Endodermal cell (in vitro differentiated cells): ENCODE measurements at places on chromosomes 7 and 10.

GRCh38 chr10:28411648-28412047, 108.8 kb upstream of the MPP7 start:
- no peak for DNase-seq

DNA sequence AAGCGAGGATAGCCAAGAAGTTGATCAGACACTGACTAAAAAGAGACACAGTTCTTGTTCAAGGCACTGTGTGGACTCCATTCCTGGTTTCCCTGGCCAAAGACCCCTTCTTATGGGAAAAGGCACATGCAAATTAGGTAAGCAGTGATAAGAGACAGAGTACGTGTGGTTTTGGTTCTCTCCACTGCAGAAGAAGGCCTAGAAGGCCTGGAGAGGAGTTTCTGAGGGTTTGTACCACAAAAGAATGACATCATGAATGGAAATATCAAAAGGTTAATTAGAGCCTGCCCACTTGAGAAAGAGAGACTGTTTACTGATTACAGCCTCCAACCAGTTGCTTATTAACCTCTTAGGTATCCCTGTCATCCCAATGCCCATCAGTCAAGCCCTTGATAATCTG, 137.5 kb downstream of the ZNF365 start:
- no peak for DNase-seq

GRCh38 chr10:43524434-43525247, 49.8 kb downstream of the ZNF239 start:
- DNase-seq: no peak

GRCh38 chr7:102286237-102287110, at the start of gene SH2B2:
Gene SH2B2, plus strand, starts transcription at chr7:102286868. Its CDS starts 13,683 bp downstream, at chr7:102300551.
- DNase-seq: peak; percentile 86

DNA sequence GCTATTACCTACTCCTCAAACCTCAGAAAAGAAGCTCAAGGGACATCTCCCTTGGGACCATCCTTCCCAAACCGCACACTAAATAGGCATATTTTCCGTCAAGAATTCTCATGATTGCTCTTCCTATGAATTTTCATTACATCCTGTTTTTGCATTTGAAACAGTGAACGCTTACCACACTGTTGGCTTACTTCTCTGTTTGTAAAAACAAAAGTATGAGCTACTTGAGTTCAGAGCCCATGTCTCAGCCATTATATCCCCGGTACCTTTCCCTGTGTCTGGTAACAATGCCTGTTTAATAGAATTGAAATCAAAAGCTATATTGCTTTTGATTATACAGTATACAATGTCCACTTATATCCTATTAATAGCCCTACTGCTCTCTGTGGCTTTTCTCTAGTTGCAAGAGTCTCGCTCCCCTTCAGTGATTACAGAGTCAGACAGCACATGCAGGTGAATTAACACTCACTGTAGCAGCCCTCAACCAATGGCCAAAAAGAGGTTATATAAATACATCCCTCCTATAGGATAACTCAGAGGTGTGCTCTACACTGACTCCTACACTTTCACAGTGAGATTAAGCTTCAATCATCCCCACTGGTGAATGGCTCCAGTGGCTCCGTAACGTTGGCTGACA, 264.4 kb downstream of the SORCS1 start:
- DNase-seq: no peak

DNA sequence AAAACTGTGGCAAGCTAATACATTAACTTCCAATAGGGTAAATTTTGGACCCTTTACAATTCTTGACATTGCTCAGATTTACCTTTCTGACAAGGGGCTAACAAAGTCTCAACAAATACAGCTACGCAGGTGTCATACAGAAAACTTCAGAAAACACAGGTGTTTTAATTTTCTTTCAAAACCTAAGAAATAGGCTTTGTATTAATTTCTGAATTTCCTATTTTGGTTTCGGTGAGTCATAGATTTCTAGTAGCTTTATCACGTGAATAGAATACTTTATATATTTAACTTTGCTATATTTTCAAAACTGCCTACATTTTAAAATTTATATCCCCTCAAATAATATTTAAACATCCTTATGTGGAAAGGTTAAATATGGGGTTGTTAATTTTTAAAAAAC, 215.3 kb downstream of the DGKB start:
- DNase-seq: no peak

- DNase-seq: no peak
These were observed 7.1 kb upstream of the ZNF117 start for GRCh38 chr7:64997927-64998391.

GRCh38 chr10:34859170-34859569, 44.1 kb upstream of the PARD3 start:
- no peak for DNase-seq

GRCh38 chr10:76303682-76304316, 872.4 kb downstream of the LRMDA start:
- DNase-seq: peak; percentile 90

DNA sequence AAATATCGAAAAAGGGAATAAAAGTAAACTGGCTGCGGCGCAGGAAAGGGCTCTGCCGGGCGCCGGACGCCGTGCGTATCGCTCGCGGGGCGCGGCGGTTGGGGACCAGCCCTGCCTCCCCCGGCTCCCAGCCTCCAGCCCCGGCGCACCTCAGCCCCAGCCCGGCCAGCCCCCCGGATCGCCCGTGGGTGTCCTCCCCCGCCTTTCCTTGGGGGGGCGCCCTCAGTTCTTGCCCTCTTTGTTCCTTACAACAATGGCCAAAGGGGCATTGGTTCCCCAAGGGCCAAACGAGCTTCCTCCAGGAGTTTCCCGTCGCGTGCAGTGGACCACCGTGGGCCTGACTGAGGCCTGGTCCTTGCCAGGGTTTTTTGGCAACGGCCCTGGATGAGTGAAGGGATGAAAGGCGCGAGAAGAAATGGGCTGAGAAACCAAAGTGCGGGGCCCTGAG, 1.2 kb downstream of the MACROH2A2 start:
- DNase-seq: peak; percentile 86

DNA sequence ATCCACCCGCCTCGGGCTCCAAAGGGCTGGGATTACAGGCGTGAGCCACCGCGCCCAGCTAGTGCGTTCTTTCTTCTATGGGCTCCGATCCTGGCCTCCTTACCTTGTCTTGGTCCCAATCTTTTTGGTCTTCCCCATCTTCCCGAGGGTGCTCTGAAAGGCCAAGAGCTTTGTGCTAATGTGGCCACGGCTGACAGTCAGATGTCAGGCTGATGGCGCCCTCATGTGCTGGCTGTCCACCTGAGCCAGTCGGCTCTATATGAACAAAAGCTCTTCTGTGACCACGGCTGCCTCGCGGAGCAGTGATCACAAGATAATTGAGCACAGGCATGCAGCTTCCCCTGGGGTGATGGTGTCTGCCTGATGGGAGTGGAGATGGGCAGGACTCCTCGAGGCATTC, 11.0 kb upstream of the AHCYL2 start:
- peak; percentile 81 for DNase-seq

DNA sequence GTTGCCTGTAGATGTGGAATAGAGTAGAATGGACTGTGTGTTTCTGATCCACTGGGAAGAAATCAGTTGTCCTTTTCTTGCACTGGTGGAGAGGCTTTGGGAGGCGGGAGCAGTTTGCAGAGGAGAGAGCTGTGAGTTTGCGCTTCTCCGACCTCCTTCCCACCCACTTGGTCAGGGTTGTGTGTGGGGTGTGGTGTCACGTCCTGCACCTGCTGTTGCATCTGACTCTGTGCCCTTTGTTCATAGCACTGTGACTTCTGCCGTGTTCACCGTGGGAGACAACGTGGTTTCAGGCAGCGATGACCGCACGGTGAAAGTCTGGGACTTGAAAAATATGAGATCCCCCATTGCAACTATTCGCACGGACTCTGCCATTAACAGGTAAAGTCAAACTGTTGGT, 67.8 kb downstream of the WDR37 start:
- no peak for DNase-seq

- no peak for DNase-seq
These were observed 213.6 kb downstream of the CELF2 start for GRCh38 chr10:11231285-11231684.

DNA sequence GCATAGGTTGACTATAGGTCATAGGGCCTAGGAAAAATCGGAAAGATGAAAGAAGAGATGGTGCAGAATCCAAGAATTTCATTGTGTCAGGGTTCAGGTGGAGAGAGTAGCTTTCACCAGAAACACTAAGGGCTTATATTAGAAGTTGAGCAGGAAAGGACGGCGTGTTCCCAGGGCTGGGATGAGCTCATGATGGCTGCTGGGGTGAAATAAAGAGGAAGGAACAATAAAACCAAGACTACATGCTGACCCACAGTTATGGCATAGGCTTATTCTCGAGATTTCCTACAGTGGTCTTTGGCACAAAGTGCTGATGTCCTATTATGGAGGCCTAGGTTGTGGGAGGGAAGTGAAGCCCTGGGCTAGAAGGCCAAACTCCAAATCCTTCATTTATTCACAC, 195.8 kb downstream of the PTEN start:
- DNase-seq: no peak

DNA sequence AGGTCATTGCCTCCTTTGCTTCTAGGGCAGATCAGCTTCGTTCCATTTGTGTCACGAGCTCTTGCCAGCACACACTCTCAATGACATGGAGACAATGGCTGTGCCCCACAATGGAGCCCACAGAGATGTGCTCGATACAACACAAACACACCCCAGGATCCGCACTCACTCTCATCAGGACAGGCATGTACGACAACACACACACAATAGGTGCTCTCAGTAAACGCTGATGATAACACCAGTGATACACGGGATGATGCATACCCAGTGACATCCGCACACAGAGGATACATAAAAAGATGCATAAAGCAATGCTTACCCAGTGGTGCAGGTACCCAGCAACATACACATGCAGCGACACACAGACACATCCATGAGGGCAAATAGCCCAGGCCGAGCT, 61.2 kb upstream of the LBX1 start:
- no peak for DNase-seq

GRCh38 chr10:91593834-91594233, 39.0 kb downstream of the PPP1R3C start:
- no peak for DNase-seq

GRCh38 chr10:125538947-125539731, 143.8 kb downstream of the TEX36 start:
- no peak for DNase-seq

- DNase-seq: no peak
These were observed 86.0 kb downstream of the CH25H start for GRCh38 chr10:89120931-89121763.

DNA sequence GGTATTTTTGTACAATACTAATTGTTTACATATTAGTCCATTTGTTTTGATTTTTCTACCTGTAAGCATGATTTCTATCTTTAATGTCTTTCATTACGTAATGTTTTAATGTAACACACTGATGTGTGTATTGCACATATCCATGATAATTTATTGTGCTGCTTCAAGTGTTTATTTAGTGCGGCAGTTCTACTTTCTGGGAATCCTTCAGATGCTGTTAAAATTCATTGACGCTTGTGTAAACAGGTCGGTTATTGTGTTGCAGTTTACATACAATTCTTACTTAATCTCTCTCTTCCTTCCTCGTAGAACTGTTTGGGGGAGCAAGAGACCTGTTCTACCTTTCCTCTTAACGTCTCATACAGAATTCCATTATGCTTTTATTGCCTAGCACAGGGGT, 6.9 kb downstream of the TMEM60 start:
- no peak for DNase-seq

GRCh38 chr10:1293636-1294435, 237.7 kb downstream of the WDR37 start:
- DNase-seq: peak; percentile 76

DNA sequence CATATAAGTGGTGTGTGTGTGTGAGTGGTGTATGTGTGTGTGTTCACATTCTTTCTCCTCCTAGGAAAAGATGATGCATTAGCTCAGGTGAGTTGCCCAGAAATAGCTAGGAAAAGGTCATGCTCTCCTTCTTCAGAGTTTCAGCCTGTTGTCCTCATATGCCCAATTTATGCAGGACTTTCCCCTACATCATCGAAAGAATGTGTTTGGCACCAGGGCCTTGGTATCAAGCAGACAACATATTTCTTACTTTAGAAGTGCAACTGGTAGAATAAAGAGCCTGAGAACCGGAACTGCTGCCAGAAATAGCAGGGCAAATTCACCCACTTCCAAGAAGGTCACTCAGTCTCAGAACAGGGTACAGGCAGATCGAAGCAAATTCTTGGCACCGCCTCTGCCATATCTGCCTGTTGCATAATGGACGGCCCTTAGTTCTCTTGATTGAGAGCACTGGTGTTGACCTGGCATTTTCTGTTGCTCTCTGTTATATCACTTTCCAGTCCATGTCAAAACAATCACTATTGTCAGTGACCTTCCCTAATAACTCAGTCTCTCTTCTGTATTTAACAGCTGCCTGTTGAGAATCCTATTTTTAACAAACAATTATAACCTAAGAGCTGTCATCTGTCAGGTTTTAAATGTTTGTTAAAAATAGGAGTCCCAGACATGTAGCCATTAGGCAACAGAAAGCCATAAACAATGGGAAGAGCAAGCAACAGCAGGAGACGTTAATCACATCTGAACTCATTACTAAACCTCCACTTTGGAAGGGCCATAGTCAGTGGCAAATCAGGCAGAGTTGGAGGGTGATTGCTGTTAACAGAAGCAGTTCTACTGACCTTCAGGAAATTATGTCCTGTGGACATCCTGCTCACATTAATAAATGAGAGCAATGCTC, 20.7 kb downstream of the ADRB1 start:
- DNase-seq: no peak

GRCh38 chr10:74836877-74837276, 10.5 kb downstream of the KAT6B start:
- DNase-seq: no peak

- DNase-seq: no peak
These were observed 113.1 kb downstream of the CTTNBP2 start for GRCh38 chr7:117759950-117760640.

GRCh38 chr10:131146790-131147189, 164.7 kb downstream of the TCERG1L start:
- DNase-seq: no peak

DNA sequence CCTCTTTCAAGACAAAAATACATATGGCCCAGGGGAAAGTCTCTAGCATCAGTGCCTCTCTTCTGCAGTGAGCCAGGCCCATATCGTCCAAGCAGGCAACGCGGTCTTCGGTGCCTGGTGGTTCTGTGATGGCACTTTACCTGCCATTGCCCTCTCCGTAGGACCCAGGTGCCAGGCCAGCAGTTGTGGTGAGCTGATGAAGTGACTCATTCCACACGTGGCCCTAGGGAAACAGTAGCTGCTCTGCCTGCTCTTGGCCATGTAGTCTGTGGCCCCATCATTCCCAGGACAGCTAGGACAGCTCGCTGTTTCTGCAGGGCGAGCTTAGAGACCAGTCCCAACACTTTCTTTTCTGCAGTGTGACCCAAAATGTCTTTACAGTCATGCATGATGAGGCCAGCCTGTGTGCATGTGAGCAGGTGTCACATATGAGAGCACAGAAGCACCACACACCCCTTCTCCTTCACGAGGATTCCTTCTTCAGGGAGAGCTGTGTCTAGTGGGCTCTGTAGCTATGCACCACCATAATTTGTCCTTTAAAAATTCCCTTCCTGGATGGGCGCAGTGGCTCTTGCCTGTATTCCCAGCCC, 39.0 kb downstream of the SVIL start:
- DNase-seq: no peak

GRCh38 chr10:124043310-124044142, 49.9 kb downstream of the CHST15 start:
- no peak for DNase-seq

- peak; percentile 94 for DNase-seq
These were observed 28.2 kb downstream of the SKIDA1 start for GRCh38 chr10:21497177-21497807.
